ENCODE measurements at places on chromosomes 7 and 10. TPM values are rescaled to one million over a fixed set of nuclear protein-coding genes. Genes with fewer than 3 reads are reported as not detected.

AEBP1 gene
- total RNA-seq, result 34.1 TPM

GRCh38 chr10:75717126-75717916 is 285.9 kb downstream of the LRMDA start:
- no peak for DNase-seq

HACD1 gene
- total RNA-seq, result 25.1 TPM

DNA sequence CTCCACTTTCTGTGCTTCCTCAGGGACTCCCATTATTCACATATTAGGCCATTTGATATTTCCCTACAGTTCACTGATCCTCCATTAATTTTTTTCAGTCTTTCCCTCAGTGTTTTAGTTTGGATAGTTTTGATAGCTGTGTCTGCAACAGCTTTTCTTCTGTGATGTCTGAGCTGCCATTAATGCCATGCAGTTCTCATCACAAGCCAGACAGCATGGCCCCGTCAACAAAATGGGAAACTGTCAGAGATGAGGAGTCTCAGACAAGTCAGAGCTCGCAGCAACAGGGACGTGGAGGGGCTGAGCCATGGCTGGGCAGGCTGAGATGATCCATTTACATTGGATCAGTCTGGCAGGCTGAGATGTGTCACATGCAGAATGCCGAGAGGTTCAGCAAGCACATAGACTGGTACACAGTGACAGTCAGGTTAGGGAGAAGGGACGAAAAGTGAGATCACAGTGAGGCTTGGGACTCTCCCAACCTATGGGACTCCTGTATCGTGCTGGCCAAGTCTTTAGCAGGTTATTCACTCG is 65.4 kb downstream of the NPS start:
- no peak for DNase-seq

CNPY1 gene
- total RNA-seq, result not detected

DNA sequence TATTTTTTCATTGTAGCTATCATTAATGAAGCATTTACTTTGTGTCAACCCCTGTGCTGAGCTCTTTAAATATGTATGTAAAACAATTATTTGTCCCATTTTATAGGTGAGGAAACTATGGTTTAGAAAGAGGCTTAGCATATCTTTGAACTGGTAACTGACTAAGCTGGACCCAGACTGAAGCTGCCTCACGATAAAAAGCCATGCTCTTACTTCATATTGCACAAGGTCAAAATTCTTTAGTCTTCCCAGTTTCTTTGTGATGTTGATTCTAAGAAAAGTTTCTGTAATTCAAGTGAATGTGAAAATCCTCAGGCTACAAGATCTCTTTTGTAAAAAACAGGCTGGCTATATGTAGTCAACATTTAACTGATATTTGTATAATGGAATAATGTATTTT is 46.6 kb upstream of the SLC16A12 start:
- DNase-seq, result no peak

DNA sequence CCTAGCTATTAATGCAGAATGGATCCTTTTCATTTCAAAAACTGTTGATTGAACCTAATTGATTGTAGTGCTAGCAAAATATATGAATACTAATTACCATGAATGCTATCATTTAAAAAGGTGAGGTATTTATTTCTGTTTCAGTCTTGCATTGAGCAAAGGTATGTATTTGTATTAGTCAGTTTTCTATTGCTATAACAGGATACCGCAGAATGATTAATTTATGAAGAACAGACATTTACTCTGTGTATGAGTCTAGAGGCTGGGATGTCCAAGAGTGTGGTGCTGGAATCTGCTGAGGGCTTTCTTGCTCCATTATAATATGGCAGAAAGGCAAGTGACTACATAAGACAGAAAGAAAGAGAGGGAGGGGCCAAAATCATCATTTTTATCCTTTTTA is 199.2 kb downstream of the KIF20B start:
- DNase-seq, result no peak

GRCh38 chr10:112778579-112778978 is 171.5 kb upstream of the TCF7L2 start:
- no peak for DNase-seq

DNA sequence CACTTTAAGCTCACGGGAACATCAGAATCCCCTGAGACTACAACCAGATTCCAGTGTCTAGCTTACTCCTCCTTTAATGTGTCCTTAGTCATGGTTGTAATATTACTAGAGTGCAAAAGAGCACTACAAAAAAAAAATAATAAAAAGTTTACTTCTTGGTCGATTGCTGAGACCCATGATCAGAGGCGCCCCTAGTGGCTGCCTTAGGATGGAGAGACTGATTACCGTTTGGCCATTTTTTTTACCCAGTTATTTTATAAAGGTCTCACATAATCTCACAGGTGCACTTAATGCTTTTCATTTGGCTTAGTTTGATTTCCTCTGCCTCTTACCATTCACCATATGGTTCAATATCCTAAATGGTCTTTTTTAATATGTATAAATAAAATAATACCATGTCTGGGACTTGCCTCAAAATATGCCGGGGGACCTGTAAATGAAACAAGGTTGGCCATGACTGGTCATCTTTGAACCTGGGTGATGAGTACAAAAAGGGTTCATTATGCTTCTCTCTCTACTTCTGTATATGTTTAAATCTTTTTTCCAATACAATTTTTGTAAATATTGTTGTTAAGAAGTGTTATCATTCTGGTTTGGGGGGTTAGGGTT is 331.5 kb upstream of the NFE2L3 start:
- no peak for DNase-seq

DNA sequence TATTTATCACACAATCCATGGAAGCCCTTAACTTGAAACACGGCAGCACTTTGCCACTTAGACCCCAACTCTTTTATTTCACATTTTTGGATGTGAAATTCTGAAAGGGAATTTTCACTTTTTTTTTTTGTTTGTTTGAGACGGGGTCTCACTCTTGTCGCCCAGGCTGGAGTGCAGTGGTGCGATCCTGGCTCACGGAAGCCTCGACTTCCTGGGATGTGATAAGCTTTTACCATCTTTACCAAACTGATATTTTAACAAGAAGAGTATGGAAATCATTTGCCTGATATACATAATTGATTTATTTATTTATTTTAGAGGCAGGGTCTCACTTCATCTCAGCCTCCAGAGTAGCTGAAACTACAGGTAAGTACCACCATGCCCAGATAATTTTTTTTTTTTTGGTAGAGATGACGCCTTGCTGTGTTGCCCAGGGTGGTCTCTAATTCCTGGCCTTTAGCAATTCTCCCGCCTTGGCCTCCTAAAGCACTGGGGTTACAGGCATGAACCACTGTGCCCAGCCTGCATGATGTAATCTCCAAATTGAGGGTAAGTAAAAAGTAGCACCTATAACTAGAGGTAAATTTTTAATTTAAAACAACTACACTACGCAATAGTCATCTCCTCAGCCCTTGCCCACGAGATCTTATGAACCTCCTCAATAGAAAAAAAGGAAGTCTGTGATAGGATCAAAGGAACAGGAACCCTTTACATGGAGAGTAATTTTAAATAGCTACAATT is 180.7 kb upstream of the KLF14 start:
- DNase-seq, result no peak

DNA sequence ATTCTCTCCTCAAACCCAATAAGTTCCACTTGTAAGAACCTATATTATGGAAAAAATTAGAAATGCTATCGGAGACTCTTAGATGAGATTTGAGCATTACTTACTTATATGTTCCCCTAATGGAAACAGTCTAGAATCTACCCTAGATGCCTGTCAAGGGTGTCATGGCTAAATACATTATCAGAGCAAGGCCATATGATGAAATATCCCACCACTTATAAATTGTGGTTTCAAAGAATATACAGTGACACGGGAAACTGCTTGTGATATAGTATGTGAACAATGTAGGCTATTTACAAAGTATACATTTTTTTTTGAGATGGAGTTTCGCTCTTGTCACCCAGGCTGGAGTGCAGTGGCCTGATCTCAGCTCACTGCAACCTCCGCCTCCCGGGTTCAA is 46.3 kb upstream of the CTBP2 start:
- DNase-seq, result no peak

FAM107B gene
- total RNA-seq, result 75.2 TPM

POM121 gene
- 25.5 TPM for total RNA-seq

DNA sequence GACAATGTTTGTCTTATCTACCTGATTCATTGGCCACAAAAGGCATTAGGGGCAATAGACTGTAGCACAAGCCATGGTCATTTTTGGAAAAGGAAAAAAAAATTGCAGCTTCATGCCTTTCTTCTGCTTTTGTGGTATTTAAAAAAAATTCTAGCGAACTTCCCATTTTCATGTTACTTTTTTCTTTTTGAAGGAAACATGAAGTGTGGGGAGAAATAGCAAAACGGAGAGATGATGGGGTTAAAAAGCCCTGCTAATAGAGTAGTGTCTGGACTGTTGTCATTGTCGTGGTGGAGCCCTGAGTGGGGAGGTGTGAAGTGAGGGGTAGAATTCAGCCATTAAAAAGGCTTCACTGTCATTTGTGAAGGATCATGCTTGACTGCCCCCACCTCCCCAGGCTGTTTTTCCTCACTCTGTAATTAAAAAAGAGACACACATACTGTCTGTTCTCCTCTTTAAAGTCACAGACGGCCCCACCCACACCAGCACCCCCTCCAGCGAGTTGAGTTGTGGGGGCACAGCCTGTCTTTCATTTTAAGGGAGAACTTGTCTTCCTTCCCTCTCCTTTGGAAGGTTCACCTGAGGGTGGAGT is 272.4 kb downstream of the CREB5 start:
- DNase-seq, result no peak

DNA sequence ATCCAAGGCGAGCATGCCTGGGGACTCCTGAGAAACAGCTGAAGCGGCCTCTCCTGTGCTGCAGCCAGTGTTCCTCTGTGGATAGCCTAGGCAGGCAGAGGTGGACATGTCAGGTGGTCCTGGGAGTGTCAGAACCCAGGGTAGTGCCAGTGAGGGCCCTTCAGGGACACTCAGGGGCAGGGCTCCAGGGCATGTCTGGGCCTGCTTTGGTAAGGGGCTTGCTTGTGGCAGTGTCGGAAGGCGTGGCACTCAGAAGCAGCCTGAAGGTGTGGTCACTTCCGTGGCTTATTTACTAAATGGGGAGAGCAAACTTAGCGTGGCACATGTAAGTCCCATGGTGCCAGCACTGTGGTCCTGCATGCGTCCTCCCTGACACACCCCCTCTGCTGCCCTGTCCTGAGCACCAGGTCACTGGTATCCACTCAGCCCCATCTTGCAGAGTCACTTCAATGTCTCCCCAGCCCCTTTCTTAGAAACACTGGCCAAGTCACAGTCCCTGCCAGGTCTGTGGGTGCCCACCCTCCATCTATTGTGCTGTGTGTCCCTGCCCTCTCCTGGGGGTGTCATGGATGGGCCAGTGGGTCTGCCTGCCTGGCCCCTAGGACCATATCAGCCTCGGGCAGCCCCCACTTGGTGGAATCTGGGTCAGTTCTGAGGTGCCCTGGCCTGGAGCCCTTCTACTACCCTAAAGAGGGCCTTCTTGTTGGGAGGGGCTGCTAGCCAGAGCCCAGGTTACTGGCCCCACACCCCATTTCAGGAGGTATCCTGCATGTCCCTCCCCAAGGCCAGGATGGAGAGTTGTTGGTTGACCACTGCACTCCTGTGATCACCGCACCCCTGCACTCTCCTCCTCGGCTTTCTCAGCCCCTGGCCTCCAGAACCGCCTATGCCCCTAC is 6.4 kb downstream of the ZMIZ2 start:
- no peak for DNase-seq

DNA sequence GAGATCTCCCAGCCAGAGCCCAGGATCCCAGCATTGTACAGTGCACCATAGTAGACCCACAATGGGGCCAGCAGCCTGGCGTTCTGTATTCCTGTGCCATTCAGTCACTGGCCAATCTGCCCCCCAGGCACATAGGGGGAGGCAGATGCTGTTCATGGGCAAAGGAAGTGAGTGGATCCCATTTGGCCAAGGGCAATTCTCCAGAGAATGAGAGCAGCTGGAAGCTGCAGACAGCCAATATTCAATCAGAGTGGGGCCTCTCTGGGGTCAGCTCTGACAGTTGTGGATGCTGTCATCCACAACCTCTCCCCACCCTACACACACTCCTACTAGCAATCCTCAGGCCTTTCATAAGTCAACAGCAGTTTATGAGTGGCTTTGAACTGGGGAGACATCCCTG is 17.5 kb downstream of the STEAP1B start:
- no peak for DNase-seq

- no peak for DNase-seq
Measured at GRCh38 chr10:43390759-43391158, 18.2 kb downstream of the HNRNPF start.

- DNase-seq, result no peak
Measured at GRCh38 chr10:122348512-122348911, 26.0 kb upstream of the PLEKHA1 start.

DNA sequence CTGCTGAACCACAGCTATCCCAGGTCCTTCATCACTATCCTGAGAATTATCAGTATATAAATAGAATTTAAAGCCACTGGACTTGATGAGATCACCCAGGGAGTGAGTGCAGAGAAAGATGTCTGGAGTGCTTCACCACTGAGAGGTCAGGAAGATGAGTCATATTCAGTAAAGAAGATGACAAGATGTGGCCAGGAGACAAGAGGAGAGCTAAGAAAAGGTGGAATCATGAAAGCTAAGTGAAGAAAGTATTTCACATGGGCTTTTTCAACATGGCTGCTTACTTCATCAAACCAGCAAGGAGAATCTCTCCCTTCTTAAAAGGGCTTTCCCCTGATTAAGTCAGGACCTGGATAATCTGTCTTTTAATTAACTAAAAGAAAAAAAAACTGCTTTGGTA is 9.1 kb upstream of the PRKAR2B start:
- no peak for DNase-seq

DNA sequence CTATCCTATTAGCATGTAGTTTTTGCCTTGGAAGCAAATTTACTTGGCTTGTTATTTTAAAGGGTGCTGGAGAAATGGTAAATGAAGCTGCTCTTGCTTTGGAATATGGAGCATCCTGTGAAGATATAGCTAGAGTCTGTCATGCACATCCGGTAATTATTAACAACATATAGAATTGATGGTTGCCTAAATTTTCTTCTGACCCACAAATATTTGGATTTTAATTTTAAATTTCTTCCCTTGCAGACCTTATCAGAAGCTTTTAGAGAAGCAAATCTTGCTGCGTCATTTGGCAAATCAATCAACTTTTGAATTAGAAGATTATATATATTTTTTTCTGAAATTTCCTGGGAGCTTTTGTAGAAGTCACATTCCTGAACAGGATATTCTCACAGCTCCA is 28.0 kb downstream of the DLD start:
- no peak for DNase-seq

DNA sequence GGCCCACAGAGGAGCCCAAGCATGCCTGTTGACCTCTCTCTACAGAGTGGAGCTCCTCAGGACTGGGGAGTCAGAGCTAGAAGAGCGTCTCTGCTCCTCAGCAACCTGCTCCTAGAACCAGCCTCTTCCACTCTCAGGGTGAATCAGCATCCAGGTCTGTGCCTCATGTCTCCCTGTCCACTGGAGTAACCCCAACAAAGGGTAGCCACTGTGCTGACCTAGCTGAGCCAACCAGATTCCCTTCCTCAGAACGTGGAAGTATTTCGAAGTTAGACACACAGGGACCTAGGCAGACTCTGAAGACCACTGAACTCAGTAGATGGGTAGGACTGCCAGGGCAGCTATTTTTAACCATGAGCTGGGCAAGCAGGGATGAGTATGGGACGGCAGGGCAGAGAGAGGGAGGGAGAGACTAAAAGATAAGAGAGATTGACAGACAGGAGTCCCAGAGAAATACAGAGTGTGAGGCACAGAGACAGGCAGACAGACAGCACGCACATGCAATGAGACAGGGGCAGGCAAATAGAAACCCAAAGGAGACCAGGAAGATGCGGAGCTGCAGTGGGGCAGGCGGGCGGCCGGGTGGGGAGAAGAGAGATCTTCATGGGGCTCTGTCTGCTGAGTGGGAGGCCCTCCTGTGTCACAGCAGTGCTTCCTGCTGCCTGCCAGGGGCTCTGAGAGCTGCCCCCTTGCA is 56.7 kb downstream of the OSBPL3 start:
- no peak for DNase-seq
